ENCODE measurements at places on chromosomes 2 and 18.

- DNase-seq: no peak
Observed at GRCh38 chr2:178152542-178152941, 40.3 kb downstream of the RBM45 start.

DNA sequence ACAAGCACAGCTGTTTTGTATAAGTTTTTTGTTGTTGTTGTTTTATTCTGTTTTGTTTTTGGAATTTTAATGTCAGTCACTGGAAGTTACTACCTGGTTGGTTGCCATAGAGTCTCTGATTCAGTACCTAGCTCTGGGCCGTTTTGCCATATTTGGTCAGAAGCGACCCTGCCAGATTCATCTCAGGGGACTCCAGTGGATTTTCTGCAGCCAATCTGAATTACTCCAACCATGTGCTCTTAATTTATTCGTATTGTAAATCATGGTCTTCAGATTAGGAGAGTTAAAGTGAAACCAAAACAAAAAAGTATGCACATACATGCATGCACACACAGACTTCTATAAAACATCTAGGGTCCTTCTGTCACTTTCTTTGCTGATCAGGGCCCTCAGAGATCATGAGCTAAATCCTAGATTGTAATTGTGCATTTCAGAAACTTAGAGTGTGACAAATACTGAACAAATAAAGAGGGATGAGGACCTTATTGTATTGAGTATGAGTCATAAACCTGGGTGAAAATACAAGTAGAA lies 317.4 kb upstream of the UBE2E3 start:
- peak; percentile 4 for DNase-seq

GRCh38 chr2:25279091-25279651 lies 62.6 kb downstream of the DNMT3A start:
- DNase-seq: no peak

DNA sequence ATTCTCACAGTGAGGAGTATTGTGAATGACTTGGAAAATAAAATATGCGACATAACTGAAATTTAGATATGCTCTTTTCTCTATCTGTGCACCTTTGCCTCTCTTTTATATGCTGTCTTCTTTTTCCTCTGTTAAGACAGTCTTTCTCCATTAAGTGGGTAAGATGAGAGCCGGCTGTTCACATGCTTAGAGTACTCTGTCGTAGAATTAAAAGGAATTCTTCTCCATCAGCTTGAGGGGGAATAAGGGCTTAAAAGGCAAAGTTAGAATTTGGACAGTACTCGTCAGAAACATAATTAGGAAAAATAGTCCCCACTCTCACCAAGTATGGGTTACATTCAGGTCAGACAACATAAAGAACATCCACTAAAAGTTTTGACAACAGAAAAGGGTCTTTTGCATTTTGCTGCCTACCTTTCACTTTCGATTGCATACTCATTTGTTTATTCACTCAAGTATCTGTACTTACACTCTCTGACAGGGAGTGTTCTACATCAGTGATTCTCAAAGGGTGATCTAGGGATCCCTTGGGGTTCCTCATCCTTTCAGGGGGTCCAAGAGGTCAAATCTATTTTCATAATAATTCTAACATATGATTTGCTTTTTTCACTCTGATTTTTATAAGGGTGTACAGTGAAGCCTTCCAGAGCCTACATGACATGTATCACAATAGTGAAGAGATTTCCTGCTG lies 48.0 kb downstream of the ARHGAP15 start:
- no peak for DNase-seq

- no peak for DNase-seq
Observed at GRCh38 chr18:59877361-59877760, 22.4 kb upstream of the PMAIP1 start.

DNA sequence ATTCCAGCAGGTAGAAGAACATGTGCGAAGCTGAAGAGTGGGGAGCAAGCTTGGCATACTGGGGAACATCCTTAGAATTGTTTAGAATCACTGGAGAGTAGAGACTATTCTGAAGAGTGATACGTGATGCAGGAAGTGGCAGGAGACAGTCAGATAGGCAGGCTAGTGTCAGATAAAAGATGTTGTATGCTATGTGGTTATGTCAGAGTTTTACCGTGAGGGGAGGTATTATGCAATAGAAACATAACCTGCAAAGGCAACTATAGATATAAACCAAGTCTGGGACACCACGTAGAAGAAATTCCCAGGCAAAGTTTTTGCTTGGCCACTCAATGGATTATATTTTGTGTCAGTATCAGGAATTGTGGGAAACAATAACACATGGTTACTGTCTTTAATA lies 62.0 kb upstream of the ZSWIM2 start:
- DNase-seq: no peak
